NCI-H774 (cell line): ENCODE measurements at places on chromosomes 1 and 21.

DNA sequence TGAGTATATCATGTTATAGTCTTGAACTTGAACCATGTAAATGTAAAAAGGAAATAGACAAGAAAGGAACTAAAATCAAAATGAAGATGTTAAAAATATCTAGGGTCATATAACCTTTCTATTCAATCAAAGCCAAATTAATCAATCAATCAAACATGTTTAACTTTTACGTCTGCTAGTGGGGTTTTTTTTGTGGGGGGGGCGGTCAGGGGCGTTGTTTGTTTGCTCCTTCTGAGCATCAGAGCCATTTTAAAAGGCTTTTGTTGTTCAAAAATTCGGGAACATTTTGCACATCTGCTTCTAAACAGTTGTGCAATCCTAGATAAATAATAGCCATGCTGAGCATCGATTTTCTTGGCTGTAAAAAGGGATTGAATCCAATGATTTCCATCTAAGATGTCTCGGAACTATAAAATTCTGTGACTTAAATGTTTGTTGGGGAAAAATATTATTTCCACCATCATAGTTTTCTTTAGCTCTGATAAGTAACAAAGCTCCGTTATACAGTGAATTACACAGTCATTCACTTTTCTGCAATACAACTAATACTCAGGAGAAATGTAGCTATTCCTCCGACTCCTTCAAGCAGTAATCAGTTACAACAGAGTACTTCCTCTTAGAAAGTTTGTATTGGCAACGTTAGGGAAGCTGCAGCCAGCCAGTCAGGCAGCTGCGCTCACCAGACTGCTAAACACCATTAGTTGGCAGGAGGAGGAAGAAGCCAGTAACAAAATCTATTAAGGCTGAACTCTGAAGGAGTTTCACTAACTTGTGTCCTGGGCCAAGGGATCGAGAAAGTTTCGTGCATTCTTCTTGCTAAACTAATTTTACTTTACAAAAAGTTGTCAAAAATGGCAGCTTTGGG lies 2.2 kb downstream of the SPATA6 start:
- DNase-seq = peak; percentile 37

- no peak for DNase-seq
Observed at GRCh38 chr1:181057079-181057478, 23.3 kb downstream of the MR1 start.

DNA sequence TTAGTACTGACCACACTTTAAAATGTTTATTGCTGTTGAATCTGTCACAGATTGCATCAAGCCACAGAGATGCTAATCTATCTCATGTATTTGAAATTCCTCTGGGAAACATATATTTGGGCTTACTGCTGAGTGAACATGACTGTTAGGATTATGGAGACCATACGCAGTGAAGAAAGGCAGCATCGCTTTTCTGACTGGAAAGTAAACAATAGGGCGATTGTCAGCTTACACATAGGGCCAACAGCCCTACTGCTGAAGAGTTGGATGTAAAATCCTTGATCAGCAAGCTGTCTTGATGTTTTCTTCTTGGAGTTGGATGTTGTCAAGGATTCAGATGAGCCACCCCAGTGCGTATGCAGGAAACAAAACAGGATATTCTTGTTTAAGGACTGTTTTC lies 368.7 kb upstream of the ADGRL2 start:
- DNase-seq = no peak

GRCh38 chr1:231315887-231316286 lies 21.8 kb downstream of the EXOC8 start:
- DNase-seq = no peak

DNA sequence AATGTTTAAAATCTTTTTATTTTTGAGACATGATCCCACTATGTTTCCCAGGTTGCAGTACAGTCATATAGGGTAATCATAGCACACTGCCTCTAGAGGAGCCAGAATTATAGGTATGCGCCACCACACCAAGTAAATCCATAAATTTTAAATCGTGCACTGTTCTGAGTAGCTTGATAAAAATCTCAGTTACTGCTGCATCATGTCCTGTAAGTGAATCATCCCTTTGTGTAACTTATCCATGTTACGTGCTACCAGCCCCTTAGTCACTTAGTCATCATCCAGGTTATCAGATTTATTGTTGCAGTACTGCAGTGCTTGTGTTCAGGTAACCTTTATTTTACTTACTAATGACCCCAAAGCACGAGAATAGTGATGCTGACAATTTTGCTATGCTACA lies 1770.9 kb downstream of the BRINP3 start:
- no peak for DNase-seq

DNA sequence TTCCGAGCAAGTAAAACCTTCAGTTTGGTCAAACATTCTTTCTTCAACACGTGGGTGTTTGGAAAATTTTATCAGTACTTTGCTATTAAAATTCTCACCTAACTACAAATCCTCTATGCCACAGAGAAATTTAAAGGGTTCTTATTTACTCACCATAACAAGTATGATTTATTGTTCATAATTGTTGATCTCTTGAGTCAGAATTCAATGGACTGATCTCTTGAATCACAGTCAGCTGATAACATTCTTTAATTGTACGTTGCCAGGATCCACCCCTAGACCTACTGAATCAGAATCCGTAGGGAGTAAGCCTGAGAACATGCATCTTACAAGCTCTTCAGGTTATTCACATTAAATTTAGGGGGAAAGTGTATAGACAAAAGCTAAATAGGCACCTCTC lies 51.2 kb downstream of the DIPK1A start:
- DNase-seq = no peak

- DNase-seq = no peak
Observed at GRCh38 chr1:224632381-224632871, 16.3 kb downstream of the CNIH3 start.
